NCI-H510A treated with DMSO at 0.1 percent for 48 hours (cell line): ENCODE measurements at places on chromosomes 5 and 9.

- peak; percentile 51 for DNase-seq
These were observed 5.6 kb upstream of the CAMK2A start for GRCh38 chr5:150295172-150295634.

- peak; percentile 27 for DNase-seq
These were observed 62.8 kb downstream of the IPPK start for GRCh38 chr9:92607088-92607487.

DNA sequence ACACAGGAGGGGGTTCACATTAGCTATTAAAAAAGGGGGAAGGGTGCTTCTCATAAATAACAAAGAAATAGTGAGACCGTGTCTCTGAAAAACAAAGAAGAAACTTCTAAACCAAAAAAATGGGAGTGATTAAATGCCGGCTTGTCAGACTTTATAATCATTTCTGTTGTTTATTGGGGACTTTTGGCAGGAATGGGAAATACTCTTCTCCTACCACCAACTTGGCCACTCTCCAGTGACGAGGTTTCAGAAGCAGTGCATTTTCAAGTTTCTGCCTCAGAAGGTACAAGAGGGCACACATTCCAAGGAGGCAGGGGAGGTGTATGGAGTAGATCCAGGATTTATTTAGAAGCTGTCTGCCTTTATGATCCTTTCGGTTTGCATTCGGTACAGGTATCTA is 46.2 kb downstream of the LIX1 start:
- DNase-seq = no peak

GRCh38 chr9:1743121-1743960 is 271.8 kb upstream of the SMARCA2 start:
- DNase-seq = no peak
